Transverse colon (tissue), 4 donors: ENCODE measurements at places on chromosomes 2 and 18. TPM values are rescaled to one million over a fixed set of nuclear protein-coding genes. Genes with fewer than 3 reads are reported as not detected.

Gene CCL20
- 9.3 TPM for total RNA-seq

Gene MBD1
- 80.8 TPM for total RNA-seq

Gene RAB12
- 6.7 TPM for total RNA-seq

Gene APCDD1
- 2.6 TPM for total RNA-seq

Gene ALPG
- total RNA-seq: not detected

Gene NCKAP5
- 4.1 TPM for total RNA-seq

Gene SOCS6
- 47.1 TPM for total RNA-seq

Gene FRZB
- total RNA-seq: 3.5 TPM

Gene C2orf78
- total RNA-seq: not detected

Gene FZD7
- total RNA-seq: 6.2 TPM

Gene RNF103
- 94.6 TPM for total RNA-seq

Gene GTF2A1L
- not detected for total RNA-seq

Gene LRRC30
- not detected for total RNA-seq

Gene GALNT13
- not detected for total RNA-seq

Gene EIF2B4
- total RNA-seq: 22.3 TPM

- DNase-seq: no peak
Observed at GRCh38 chr18:49139766-49140165, 189.0 kb upstream of the SMAD7 start.

DNA sequence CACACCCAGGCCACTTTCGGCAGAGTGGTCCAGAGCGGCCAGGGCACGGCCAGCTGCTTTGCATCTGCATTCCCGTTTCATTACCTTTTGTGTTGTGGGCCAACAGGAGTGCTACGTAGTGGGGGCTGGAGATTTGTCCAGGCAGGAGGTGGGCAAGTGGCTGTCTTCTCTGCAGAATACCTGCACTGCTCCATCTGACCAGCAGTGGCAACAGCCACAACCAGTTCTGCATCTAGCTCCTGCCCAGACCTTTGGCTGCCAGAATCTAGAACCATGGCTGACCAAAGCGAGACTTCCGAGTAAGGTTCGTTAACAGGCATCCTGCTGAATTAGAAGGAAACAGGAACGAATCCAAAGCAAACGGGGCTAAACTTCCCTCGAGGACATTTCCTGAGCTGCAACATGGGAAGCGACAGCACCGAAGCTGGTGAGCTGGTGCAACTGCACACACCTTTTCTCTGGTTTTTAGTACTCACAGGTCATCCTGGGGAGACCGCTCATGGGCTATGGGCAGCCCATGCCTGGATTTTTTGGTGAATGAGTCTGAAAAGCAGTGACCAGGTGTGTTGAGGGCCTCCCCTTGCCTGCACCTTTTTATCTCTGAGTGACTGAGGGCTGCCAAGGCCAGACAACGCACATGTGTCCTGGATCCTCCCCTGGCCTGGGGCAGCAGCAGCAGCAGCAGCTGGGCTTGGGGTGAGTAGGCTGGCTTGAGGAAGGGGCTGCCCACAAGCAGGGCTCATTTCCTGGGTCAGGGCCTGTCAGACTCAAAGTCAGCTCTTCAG lies 10.5 kb downstream of the GDF7 start:
- DNase-seq: no peak

GRCh38 chr2:213934560-213934959 lies 476.3 kb upstream of the VWC2L start:
- no peak for DNase-seq

GRCh38 chr2:221439761-221440479 lies 132.2 kb downstream of the EPHA4 start:
- DNase-seq: no peak

DNA sequence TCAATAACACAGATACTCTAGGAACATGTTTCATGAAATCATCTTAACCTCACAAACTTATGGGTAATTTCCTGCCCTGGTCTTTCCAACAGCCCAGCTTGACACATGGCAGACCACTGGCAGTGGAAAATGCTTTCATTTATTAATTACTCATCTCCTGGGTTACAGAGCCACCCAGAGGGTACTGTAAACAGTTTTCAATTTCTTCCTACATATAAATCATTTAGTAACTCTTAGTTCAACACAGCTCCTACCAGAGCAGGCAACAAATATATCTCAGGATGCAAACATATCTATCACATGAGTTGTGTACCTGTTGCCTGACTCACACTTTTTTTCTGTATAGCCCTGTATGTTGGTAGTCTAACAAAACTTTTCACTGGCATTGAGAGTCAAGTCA lies 99.2 kb upstream of the VRK2 start:
- no peak for DNase-seq

- DNase-seq: no peak
Observed at GRCh38 chr2:197399887-197400540, 34.8 kb downstream of the SF3B1 start.

DNA sequence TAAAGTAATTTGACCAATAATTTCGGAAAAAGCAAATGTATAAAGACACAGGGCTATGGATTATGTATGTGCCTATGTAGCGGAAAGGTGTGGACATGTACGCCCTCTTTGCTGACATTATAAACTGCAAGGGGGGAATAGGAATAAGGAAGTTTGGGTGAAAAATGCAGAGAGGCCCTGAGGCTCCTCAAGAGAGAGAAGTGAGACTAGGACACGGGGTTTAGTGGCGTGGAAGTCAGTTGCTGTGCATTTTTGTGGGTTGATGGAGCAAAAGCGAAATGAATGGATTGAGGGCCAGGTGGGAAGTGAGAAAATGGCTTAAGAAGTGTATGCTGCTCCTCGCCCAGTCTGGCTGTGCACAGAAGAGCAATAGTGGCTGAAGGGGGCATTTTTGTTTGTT lies 96.2 kb upstream of the B3GNT7 start:
- no peak for DNase-seq

GRCh38 chr18:63975628-63976027 lies 5.7 kb downstream of the SERPINB8 start:
- no peak for DNase-seq

DNA sequence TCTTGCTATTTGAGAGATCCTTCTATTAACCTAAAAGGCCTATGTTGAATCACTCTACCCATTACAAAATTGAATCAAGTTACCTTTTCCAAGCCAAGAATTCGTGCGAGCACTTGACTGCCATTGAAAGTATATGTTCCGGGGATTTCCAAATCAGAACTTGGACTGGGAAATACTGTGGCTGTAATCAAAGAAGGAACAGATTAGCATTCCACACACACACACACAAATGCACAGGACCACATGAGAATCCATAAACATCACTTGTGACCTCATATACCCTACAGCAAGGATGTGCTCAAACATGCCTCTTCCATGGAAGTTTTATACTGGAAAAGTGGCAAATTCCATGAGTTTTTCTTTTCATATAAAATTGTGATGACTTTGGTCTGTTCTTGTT lies 86.0 kb downstream of the ABCA12 start:
- DNase-seq: no peak

DNA sequence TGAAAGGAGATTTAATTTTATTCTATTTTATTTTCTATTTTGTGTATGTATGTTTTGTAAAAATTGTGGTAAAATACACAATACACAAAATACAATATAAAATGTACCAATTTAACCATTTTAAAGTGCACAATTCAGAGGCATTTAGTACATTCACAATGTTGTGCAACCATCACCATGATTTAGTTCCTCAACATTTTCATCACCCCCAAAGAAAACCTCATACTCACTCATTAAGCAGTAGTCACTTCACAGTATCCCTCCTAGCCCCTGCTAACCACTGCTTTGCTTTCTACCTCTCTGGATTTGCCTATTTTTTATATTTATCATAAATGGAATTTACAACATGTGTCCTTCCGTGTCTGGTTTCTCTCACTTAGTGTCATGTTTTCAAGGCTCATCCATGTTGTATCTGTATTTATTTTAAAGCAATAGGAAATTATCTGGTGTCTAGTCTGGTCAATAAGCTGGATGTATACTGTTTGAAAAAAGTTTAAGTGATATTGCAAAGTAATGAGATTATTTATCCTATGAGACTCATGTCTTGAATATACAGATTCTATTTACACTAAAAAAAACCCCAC lies 77.9 kb upstream of the GLS start:
- no peak for DNase-seq

GRCh38 chr2:113895301-113895700 lies 5.4 kb downstream of the ACTR3 start:
- DNase-seq: no peak

DNA sequence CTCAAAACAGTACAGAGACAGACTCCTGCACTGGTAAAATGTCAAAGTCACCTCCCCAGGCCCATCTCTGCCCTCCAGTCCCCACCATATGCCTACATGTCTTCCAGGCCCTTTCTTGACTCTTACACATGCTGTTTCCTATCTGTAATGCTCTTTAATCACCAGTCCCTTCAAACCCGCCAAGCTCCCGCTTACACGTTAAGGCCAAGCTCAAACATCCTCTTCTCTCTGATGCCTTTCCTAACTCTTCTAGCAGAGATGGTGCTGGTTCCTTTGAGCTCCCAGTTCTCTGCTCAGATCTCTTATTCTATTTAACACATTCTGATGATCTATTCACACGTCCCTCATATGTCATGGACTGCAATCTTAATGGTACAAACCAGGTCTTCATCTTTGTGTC lies 5.0 kb downstream of the EVA1A start:
- DNase-seq: no peak

- no peak for DNase-seq
Observed at GRCh38 chr2:232888099-232888836, 18.2 kb downstream of the SNORC start.

GRCh38 chr2:143241403-143242088 lies 112.3 kb downstream of the ARHGAP15 start:
- no peak for DNase-seq

GRCh38 chr2:72926811-72927465 lies 9.6 kb downstream of the EMX1 start:
- DNase-seq: no peak
